ENCODE measurements at places on chromosomes 2 and 18. TPM values are rescaled to one million over a fixed set of nuclear protein-coding genes. Genes with fewer than 3 reads are reported as not detected.

Gene ELOA2
- total RNA-seq = not detected

Gene RTKN
- 16.3 TPM for total RNA-seq

Gene ABCG8
- total RNA-seq = not detected

Gene TEX44
- total RNA-seq = not detected

Gene NT5C1B
- not detected for total RNA-seq

Gene CCDC148
- total RNA-seq = 0.43 TPM

Gene CPSF3
- total RNA-seq = 39.7 TPM

Gene PECR
- total RNA-seq = 17.8 TPM

Gene CCL20
- total RNA-seq = not detected

Gene NEU2
- not detected for total RNA-seq

Gene DSC2
- 0.07 TPM for total RNA-seq

Gene DLX2
- total RNA-seq = 0.33 TPM

Gene CACNB4
- 10.8 TPM for total RNA-seq

Gene SLC5A7
- total RNA-seq = not detected

Gene DSG4
- total RNA-seq = not detected
